ENCODE measurements at places on chromosomes 7 and 10.
A peak's percentile ranks its signal among the peaks of the same experiment; 100 is the strongest.

DNA sequence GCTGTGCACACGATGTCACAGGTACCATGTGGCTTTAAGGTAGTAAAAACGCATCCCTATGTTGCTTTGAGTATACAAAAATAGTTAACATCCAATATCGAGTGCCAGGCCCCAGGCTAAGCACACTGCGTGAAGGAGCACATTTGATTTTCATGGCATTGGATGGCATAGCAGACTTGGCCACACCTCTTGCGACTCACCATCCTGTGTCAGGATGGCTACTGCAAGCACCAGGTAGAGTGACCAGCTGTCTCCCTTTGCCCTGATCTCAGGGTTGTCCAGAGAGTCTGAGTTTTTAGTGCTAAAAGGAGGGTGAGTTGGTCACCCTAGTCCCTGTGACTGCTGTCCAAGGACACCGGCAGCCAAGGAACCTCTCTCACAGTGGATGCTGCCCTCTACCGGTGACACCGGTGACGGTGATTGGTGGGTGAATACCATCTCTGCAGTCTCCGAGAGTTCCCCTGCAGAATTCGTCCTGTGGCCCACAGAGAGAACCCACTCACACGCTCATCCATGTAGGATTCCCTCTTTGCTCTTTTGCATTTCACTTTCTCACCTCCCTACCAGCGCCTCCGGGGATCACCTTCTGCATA, 76.1 kb downstream of the BICC1 start:
- DNase-seq: no peak

GRCh38 chr10:69181433-69181832, 1.4 kb downstream of the SUPV3L1 start:
- DNase-seq: no peak

DNA sequence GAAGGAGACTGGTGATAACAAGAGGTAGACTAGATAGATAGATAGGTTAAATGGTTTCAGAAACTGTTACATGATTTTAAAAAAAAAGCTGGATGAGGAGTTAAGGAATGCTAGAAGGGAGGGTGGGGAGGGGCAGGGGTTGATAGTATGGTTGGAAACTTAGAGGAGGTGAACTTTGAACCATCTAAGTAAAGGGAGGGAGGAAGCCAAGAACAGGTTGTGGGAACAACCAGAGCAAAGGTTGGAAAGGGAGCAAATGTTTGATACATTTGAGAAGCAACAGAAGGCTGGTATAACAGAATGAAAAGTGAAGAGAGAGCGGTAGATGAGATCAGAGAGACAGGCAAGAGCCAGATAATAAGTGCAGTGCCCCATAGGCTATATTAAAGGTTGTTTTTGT, 224.8 kb downstream of the FOXP2 start:
- no peak for DNase-seq

DNA sequence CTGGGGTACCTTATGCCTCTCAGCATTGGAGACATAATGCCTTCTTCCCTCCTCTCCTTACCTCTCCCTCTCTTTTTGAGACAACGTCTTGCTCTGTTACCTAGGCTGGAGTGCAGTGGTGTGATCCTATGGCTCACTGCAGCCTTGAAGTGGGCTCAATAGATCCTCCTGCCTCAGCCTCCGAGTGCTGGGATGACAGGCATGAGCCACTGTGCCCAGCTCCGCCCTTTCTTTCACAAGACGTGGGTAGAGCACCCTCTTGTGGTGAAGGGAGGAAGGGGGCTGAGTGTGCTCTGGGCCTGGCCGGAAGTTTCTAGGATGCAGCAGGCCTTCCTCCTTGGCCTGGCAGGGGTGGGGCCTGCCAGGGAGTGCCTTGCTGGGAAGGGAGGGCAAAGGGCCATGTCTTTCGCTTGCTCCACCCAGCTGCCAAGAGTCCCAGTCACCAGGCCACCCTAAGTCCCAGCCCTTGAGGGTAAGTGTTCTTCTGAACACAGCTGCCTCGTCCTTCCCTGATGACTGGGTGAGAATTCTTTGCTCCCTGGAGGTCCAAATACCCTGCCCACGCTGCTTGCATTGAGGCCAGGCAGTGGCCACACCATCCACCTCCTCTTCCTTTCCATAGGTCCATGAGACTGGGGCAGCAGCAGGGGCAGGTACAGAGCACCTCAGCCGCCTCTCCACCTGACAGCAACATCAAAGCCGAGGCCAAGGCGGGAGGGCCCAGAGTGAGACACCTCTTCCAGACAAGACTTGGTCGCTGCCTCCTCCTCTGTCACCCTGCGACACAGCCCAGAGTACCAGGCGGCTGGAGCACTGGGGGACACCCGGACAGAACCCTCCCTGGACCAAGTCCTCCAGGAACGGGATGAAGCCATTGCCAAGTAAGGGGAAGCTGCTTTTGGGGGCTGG, 3.7 kb downstream of the ABHD11 start:
- peak; percentile 100 for DNase-seq

DNA sequence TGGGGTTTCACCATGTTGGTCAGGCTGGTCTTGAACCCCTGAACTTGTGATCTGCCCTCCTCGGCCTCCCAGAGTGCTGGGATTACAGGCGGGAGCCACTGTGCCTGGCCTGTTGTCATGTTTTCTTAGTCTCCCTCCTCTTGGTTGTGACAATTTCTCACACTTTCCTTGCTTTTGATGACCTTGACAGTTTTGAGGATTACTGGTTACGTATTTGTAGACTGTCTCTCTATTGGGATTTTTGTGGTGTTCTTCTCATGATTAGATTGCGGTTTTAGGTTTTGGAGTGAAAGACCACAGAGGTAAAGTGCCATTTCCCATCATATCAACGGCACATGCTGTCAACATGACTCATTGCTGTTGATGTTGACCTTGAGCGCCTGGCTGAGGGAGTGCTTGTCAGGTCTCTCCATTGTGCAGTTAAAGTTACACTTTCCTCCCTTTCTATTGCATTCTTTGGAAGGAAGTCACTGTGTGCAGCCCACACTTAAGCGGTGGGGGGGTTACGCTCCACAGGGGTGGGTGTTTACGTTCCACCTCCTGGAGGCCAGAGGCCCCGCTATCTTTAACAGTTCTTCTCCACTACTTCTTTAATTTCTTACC, 10.8 kb downstream of the NEURL1 start:
- peak; percentile 78 for DNase-seq

DNA sequence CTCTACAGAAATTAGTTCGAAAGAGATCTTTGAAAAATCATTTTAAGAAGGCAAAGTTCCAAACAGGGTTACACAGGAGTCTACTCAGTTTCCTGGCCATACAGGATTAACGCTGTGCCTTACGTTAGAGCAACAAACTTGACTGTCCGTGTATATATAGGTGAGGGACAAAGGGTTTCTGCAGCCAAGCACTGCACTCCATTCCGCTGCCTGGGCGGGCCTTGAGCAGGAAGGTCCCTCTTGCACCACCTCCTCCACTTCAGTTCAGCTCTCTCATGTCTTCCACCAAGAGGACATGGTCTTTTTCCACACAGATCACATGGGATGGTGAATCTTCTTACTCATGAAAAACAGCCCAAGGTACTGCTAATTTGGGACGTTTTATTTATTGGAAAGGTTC, 43.2 kb downstream of the MCMBP start:
- no peak for DNase-seq

DNA sequence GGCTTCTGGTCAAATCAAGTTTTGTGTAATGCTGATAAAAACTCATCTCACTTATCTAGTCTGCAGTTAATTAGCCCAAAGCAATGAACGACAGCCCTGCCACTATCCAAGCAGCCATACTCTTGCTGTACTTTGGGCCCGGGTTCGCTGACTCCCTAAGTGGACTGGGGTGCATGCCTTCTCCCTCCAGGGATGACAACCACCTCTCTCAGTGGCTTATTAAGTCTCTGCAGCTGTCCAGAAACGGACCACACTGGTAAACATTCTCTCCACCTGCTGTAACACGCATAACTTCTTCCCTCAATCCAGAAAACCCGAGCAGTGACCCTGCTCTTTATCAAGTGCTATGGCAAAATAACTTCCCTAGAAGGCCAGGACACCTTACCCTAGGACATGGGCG, 3.9 kb downstream of the FBXW4 start:
- no peak for DNase-seq

GRCh38 chr10:113620511-113620910, 43.3 kb downstream of the NRAP start:
- no peak for DNase-seq

DNA sequence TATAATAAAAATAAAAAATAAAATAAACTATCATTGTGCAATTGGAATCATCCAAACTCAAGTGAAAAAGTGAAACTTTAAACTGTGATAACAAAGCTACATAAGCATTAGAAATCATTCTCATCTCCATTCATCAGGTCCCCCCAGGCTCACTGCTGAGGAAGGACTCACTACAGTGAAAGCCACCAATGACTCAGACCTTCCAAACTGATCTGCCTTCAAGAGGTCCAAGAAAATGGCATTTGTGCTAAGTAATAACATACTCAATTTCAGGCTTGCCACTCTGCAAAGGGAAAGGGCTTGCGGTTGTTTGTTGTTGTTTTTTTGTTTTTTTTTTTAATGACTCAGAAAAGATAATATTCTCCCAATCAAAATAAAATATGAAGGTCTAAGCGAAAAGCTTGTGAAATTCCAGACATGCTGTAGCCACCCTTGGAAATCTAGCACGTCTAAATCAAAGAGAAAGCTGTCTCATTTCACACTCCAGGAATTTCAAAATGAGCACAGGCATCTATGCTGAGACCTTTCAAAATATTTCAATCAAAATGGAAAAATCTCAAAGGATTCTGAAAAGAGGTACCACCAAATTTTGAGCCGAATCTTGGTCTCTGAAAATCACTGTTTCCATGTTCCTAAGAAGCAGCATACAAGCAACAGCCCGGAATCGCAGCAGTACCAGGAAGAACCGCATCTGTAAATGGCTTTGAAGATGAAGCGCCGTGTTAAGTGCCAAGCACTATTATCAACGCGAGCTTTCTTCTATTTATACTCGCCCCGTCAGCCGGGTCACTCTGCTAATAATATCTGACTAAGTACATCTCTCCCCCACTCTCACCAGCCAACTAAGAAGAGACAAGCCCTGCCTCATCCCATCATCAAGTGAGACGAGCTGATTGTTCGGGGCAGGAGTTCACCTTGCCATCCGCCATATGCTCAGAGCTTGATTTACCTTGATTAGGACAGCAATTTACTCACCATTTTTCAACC, 13.5 kb downstream of the SFMBT2 start:
- DNase-seq: no peak

DNA sequence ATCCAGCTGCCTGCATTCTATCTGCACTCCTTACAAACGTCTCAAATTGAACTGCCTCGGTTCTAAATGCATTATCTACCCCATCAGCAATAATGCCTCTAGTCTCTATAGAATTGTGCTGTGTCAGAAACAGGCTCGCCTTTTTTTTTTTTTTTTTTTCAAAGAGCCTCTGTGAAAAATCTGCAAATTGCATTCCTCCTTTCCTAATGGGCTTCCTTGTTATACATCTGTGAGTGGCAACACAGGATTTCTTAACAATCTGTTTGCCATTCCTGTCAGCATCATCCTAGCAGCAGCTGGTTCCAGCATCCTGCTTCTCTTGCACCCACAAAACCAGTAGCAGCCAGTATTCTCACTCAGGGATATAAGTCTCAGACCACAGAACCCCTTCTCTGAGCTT, 413.5 kb upstream of the SEMA3D start:
- DNase-seq: no peak

Data from LoVo (cell line).